Activated CD4-positive, alpha-beta T cell treated with anti-CD3 and anti-CD28 coated beads, Interleukin-2, amount 50 U/mL, for 4 hours (primary cell): ENCODE measurements at places on chromosomes 1 and 21.

DNA sequence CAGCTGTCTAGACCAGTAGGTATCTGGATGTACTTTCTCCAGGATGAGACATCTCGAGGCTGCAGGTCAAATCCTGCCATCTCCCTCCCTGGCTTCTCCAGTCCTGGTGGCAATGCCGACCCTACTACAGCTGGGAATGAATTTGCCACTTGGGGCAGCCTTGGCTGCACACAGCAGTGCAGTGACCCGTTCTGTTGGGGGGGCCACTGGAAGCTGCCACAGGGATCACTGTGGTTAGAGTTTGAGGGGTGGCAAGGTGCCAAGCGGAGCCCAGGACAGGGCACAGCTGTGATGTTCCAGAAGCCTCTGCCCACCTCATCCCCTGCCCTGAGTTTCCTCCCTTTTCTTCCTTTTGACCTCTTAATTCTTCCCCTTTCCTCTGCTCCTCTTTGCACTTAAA is 17.1 kb downstream of the COL6A2 start:
- no peak for DNase-seq

DNA sequence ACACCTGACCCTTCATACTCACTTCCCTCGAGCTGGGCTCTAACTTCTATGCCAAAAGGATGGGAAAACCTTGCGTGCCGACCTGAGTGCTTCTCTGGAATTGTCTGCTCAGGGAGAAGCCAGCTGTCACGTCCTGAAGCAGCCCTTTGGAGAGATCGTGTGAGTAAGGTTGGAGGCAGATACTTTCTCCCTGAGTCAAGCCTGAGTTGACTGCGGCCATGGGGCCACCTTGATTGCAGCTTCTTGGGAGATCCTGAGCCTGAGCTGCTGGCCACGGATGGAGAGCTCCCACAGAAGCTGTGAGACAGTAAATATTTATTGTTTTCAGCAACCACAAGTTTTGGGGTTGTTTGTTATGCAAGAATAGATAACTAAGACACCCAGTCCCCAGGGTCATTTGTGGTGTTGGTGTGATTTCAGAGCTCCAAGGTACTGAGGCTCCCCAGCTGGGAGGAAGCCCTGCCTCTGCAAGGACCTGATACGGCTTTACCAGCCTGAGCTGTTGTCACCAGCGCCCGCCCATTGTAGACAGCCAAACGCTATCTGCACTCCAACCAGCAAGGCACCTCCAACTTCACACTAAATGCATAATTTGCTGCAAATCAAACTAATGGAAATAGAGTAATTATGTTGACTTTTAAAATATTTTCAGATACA is 531.6 kb downstream of the PTPRU start:
- DNase-seq, result no peak

GRCh38 chr1:151976858-151977257 is 16.8 kb downstream of the S100A10 start:
- DNase-seq, result no peak

DNA sequence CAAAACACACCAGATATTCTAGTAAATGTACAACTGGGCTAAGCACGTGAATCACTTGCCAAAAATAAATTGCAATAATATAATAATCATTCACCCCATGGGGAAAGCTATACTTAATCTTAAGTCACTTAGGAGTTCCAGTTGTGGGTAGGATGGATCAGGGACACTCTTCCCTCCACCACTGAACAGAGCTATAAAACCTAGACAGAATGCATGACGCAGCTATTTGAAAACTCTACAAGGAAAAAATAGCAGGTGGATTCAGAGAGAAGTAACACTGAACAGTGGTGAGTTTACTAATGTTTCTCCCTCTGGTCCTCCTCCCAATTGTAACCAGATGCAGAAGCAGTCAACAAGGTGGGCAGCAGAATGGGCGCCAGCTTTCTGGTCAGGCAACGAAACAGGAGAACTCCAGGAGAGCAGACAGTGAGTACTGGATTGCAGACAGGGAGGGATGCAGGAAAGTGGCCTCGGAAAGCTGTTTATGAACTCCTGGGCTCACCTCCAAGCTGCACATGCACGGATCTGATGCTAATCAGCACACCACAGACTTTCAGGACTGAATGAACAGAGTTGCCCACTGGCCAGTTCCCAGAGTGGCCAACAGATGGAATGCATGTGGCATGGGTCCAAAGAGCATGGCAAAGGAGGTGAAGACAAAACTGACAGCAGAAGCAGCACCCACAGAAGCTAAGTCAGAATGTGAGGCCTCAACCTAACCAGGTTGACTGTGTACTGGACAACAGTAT is 41.4 kb downstream of the TARBP1 start:
- no peak for DNase-seq

DNA sequence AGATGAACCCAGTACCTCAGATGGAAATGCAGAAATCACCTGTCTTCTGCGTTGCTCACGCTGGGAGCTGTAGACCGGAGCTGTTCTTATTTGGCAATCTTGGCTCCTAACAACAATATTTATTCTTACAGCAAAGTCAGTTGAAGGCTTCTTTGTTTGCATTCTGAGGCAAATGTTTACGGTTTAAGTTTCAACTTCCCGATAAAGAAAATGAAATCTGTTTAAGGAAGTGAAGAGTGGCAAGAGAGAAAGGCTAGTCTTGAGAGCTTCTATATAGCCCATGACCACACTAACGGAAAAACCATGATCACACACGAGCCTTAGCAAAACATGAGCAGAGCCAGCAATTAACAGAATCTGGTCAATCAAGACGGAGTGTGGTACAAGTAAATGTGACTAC is 122.6 kb upstream of the ZNHIT6 start:
- no peak for DNase-seq

DNA sequence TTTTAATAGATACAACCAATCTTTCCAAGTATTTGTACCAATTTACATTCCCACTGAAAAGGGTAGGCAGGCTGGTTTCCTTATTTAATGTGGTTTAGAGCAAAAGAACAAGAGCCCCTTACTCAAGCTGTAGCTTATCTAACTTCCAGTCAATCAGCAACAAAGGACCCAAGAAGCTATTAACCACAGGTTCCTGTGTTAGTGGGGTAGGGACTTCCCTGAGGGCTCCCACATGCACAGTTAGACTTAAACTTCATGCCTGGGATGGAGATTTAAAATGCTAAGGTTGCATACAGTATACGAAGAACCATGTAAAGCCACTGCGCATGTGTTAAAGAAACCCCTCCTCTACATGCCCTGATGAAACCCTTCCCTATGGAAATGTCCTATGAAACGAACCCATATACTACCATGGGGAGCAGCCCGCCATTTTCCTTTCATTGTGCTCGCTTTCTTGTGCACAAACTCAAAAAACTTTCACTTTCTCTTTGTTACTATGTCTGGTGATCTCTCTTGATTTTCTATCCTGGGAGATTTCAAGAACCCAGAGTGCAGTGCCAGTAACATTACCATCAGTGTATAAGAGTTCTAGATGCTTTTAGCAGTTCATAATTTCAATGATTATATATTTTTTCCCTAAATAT is 23.3 kb upstream of the ST6GALNAC5 start:
- no peak for DNase-seq

- no peak for DNase-seq
These were observed 9.5 kb upstream of the CLIC4 start for GRCh38 chr1:24735509-24736375.

- no peak for DNase-seq
These were observed 444.2 kb downstream of the SETD4 start for GRCh38 chr21:35616090-35616489.
